Activated T-cell treated with anti-CD3 and anti-CD28 coated beads, Interleukin-2, amount 50 U/mL, for 4 hours (primary cell): ENCODE measurements at places on chromosomes 5 and 9.

GRCh38 chr5:56457887-56458812, 225.0 kb upstream of the ANKRD55 start:
- DNase-seq = no peak

- DNase-seq = no peak
Observed at GRCh38 chr5:176739461-176740051, 70.8 kb upstream of the UNC5A start.

- DNase-seq = no peak
Observed at GRCh38 chr9:120875643-120875953, 1.4 kb downstream of the PHF19 start.

- no peak for DNase-seq
Observed at GRCh38 chr5:59193616-59194319, 610.9 kb downstream of the RAB3C start.

DNA sequence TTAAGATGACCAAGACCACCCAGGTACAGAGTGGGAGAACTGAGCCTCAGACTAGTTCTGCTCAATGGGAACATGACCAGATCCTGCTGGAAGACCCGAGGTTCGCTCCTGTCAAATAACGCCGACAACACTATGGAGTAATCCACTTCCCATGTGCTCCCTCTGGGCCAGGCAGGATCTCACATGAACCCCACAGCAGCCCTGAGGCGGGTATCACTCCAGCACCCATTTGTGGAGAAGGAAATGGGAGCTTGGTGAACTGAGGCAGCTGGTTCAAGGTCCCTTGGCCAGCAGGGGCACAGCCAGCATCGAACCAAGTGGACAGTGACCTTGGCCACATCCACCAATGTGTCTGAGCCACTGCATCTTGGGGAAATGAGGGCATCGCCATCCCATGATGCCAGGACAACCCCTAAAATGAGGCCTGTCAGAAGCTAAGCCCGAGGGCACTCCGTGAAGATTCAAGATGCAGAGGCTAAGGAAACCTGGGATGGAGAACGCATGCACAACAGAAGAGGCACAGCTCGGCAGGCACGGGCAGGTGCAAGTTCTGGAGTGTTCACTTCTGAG, 8.5 kb downstream of the ANKS6 start:
- no peak for DNase-seq

- DNase-seq = no peak
Observed at GRCh38 chr9:70392850-70393249, 21.6 kb downstream of the KLF9 start.

DNA sequence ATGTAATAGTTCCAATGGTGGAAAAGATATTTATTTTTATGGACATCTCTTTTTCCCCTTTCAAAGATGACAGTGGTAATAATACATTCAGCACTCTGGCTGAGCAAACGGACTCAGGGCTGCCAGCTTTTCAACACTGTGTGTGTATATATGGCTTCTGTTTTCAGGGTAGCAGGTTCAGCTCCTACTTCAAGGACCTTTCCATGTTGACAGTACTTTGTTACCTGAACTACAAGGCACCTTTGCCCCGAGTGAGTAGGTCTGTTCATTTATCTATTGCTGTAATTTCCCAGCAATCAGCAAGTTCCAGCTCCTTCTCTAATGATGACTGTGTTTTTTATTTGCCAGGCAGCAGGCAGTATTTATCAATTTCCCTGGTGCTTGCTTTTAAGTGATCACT, 387.4 kb upstream of the KIF2A start:
- no peak for DNase-seq

- no peak for DNase-seq
Observed at GRCh38 chr5:77282337-77283027, 72.0 kb downstream of the PDE8B start.

GRCh38 chr9:86328156-86328555, 26.1 kb downstream of the TUT7 start:
- DNase-seq = no peak

- no peak for DNase-seq
Observed at GRCh38 chr9:132384376-132384775, 22.3 kb downstream of the TTF1 start.

GRCh38 chr5:36147681-36148080, 4.0 kb downstream of the LMBRD2 start:
- DNase-seq = no peak
